ENCODE measurements at places on chromosomes 6 and 20.

- DNase-seq = no peak
Observed at GRCh38 chr20:50332491-50332980, 141.9 kb downstream of the CEBPB start.

DNA sequence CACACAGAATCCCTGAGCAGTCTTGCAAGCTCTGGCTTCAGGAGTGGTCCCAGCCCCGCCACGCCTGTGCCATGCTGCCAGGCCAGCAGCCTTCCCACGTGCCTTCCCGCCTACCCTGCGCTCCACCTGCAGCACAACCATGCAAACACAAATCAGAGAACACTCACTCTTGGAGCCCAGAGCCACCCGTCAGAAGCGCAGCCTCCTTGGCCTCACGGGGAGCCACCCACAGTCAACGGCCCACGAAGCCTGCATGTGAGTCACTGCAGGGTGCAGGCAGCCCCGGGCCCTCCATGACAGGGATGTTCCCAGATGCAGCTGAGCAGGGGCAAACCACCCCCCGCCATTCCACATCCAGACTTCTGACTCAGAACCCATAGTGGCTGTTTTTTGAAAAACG is 217.0 kb downstream of the DLL1 start:
- DNase-seq = no peak

GRCh38 chr6:158554611-158555361 is 5.1 kb upstream of the TMEM181 start:
- no peak for DNase-seq

GRCh38 chr20:44754554-44754953 is 8.9 kb downstream of the KCNK15 start:
- no peak for DNase-seq

GRCh38 chr6:73728548-73729205 is 32.7 kb downstream of the CD109 start:
- peak; percentile 45 for DNase-seq

Measured in GM06990 (cell line).